ENCODE measurements at places on chromosomes 3 and 15.
A peak's percentile ranks its signal among the peaks of the same experiment; 100 is the strongest.

GRCh38 chr3:46936733-46937250, 39.8 kb downstream of the CCDC12 start:
- DNase-seq, result no peak

DNA sequence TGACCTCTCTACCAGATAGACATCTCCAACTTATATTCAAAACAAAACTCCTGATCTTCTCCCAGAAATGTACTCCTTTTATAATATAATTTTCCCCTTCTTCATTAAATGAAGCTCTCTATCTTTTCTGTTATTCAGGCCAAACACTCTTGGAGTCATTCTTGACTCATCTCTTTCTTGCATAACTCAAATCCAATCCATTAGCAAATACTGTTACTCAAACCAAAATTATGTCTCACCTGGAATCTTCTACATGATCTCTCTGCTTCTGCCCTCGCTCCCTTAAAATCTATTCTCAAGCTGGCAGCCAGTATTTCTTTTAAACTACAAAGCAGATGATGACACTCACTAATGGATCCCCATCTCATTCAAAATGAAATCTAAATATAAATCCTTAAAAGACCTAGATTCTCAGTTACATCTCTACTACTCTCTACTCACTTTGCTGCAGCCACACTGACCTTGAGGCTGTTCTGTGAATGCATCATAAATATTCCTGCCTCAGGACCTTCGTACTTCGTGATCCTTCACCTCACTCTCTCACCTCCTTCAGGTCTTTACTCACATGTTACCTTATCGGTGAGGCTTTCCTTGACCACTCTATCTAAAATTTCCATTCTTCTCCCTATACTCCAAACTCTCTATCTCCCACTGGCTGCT, 160.9 kb downstream of the TBC1D5 start:
- no peak for DNase-seq

- no peak for DNase-seq
Observed at GRCh38 chr15:48052946-48053345, 67.8 kb upstream of the SLC24A5 start.

DNA sequence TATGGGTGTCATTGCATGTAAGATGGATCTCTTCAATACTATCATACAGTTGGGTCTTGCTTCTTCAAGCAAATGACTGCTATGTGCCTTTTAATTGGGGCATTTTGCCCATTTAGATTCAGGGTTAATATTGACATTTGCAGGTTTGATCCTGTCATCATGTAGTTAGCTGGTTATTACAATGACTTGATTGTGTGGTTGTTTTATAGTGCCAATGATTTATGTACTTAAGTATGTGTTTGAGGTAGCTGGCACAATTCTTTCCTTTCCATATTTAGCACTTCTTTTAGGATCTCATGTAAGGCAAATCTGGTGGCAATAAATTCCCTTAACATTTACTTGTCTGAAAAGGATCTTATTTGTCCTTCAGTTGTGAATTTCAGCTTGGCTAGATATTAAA, 267.5 kb downstream of the VGLL3 start:
- no peak for DNase-seq

DNA sequence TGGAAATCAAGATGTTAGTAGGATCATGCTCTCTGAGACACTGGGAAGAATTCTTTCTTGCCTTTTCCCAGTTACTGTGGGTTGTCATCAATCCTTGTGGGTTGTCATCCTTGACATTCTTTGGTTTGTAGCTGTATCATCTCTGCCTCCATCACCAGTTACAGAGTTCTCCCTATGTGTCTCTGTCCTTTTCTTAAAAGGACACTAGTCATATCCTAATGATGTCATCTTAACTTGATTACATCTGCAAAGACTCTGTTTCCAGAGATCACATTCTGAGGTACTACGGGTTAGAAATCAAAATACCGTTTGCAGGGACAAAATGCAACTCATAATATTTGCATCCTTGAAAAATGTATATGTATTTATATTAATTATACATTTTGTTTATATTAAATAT, 500.4 kb downstream of the ZBBX start:
- DNase-seq, result no peak

DNA sequence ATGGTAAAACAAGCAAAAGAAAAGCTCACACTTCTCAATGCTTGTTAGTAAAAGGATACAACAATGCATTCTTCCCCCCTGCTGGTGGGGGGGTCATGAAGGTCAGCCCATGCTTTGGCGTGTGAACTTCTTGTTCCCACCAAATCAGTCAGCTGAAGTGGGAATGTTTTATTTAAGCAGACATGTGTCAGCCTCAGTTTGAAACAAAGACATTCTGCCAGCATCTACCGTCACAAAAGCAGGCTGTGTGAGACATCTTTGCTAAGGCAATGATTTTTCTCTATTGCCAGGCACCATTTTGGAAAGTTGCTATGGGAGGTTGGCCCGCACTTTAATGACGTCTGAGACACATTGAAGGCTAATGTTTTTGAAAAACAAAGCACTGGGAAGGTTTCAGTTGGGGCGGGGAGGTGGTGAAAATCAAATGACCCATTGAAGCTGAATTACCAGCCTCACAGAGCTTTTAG, 206.6 kb downstream of the TLE3 start:
- DNase-seq, result no peak

- DNase-seq, result no peak
Observed at GRCh38 chr3:172089250-172089649, 49.9 kb downstream of the FNDC3B start.

DNA sequence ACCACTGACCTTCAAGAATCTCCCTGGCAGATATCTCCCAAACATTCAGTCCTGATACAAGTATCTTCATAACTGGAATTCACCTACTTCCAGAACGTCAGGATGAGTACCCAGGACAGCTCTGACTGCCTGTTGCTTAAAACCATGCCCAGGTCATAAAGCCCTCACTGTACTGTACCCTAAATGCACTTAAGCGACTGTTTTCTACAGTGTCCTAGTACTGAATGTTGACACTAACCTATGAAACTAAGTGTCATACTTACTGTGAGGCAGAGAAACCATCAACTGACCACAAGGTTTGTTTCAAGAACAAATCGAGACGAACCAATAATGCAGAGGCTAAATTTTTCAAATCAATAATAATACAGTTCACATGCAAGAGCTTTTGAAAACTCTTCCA, 178.7 kb upstream of the NSMCE3 start:
- DNase-seq, result no peak

GRCh38 chr3:54988302-54988837, 60.5 kb upstream of the LRTM1 start:
- no peak for DNase-seq

DNA sequence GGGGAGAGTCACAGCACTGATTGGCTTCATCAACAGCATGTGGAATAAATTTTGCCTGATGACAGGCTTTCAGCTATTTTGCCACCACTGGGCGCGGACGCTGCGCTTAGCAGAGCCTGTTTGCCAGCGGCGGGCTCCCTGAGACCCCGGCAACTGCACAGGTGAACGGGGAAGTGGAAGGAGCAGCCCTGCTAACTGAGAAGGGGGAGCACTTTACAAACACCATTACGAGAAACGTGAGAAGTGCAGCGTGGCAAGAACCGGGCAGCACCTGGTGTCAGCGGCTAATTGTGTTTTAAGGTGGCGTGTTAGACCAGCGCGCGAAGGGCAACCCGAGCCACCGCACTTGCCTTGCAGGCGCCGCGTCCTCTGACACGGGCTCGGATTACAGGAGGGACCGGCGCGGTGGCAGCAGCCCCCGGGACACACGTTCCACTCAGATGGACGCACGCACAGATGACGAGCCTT, 307.8 kb upstream of the ARRDC4 start:
- no peak for DNase-seq

DNA sequence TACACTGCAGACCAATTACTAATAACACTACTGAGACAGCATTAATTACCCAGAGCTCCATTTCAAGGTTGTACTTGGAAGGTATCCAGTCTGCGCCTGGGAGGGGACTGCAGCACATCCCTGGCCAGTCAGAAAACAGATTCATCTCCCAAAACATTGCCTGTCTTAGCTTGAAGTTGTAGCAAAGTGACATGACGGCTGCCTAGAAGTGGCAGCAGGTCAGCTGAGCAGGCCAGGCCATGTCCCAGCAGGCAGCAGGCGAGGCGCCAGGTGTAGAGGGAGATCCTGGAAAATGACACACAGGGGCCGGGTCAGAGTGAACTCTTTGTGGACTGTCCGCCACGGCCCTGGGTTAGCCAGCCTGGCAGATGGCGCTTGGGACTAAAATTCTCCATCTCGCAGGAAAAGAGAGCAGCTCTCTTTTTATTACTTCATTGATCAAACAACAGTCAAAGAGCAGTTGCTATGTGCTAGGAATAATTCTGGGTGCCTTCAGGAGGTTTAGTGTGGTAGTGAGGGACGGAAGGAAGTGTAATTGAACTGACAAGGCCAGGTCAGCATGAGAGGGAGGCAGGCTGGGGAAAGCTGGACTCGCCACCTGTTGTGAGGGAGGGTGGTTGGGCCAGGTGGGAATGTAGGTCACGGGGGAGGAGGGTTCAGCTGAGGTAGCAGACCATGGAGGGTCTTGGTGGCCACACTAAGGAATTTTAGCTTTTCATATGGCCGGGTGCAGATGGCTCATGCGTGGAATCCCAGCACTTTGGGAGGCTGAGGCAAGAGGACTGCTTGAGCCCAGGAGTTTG, 1.3 kb upstream of the MAP6D1 start:
- DNase-seq, result no peak

DNA sequence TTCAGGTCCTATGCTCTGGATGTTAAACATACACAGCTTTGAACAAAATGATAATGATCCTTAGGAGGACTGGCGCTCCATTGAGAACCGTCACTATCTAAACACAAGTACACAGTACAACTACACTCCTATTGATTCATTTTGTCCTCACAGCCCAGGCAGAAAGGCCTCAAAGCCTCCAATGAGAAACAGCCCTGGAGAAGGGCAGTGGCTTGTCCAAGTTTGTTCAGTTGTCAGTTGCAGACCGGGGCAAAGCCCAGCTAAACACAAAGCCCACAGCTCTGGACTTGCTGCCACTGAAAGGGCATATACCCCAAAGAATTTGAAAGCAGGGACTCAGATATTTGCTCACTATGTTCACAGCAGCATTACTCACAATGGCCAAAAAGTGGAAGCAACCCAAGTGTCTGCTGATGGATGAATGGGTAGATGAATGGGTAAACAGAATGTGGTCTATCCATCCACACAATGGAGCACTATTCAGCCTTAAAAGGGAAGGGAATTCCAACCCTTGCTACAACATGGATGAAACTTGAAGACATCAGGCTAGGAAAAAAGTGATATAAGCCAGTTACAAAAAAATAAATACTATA, 34.7 kb downstream of the NUP210 start:
- no peak for DNase-seq

DNA sequence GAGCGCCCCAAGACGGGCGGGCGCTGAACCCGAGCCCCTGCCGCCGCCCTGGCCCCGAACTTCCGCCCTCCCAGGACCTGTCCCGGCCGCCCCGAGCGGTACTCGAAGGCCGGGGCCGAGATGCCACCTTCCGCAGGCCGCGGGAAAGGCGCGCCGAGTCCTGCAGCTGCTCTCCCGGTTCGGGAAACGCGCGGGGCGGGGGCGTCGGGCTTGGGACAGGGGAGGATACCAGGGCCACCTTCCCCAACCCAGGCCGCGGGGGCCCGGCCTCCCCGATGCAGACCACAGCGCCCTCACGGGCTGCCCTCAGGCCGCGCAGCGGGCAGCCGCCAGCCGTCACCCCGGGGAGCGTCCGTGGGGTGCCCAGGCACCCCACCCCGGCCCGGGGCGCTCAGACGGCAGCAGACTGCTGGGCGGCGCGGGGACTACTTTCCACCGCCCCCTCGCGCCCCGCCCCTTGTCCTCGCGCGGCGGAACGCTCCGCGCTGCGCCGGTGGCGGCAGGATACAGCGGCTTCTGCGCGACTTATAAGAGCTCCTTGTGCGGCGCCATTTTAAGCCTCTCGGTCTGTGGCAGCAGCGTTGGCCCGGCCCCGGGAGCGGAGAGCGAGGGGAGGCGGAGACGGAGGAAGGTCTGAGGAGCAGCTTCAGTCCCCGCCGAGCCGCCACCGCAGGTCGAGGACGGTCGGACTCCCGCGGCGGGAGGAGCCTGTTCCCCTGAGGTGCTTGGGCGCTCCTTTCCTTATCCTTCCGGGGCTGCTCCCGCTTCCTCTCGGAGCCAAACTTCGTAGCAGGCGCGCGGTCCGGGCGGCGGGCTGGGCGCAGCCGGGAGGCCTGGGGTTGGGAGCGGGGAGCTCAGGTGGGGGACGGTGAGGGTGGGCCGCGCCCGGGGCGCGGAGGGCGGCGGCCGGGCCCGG, at the start of gene CTNNB1:
Gene CTNNB1 (plus strand): TSS at position 556 of the 916 bp plus-strand sequence. CDS start 24,564 bp downstream, outside the sequence.
- DNase-seq, result peak; percentile 84

- DNase-seq, result no peak
Observed at GRCh38 chr3:99960941-99961340, 143.3 kb downstream of the CMSS1 start.

DNA sequence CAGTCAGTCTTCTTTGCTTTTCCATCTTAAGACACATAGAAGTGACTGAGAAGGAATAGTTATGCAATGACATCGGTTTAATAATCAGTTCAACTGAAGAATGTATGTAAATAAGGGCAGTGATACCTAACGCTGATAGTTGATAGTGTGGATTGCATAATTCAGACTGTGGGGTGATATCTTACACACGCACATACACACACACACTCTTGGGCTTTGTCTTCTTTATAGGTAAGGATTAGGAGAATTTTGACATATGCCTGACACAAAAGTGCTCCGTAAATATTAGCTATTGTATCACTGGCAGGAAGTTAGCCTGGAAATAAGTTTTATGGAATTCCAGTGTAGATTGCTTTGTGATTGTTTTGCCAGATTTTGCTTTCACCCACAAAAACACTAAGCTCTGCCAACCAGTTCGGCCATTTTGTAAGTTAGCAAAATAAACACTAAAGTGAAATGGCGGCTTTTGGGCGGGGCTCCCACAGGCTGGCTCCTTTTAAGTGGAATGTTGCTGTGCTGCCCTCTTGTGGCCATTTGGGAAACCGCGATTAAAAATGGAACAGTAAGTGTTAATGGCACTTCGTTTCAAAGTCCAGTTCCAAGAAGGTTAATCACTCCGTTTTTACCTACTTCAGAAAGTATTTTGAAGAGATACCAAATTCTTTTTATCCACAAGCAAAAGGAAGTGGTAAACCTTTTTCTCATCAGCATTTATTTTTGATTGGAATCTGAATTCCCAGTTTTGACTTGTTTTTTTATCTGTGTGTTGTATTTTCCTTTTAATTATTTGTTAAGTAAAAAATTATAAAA, 17.7 kb downstream of the CHD2 start:
- DNase-seq, result peak; percentile 82

Data from stimulated activated CD8-positive, alpha-beta memory T cell treated with anti-CD3 and anti-CD28 coated beads, Interleukin-7, amount 100 ng/mL, for 4 hours (primary cell).